ENCODE measurements at places on chromosomes 2 and 18.

DNA sequence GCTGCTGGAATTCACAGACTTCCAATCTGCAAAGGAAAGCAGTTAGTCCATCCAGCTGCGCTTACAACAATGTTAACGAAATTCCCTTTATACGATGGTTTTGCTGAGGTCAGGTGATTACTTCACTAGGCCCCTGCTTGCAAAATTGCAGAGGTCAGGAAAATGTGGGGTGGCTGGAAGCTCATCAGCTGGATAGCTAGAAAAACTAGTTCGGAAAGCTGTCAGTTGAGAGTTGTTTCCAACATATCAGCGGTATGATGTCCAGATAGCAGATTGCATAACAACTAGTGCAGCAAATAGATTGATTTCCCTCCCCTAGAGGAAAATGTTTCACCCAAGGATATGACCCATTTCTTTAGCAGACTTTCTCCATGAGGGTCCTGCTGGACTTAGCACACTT, 2021.1 kb upstream of the CELF4 start:
- no peak for DNase-seq

DNA sequence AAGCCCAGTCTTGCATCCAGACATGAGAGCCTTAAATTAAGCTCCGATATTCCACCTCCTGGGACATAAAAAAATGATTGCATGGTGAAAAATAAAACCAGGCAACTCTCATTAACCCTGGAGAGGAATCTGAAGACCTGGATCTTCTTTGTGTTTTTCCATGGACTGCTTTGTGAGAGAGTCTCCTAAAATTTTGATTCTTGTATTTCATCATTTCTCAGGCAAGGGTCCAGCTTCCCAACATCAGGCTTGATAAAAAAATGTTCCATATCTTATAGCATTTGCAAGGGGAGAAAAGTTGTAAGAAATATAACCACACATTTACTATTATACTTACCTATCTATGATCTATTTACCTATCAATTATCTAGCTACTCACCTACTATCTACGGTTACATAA, 327.5 kb upstream of the SPHKAP start:
- DNase-seq, result no peak

DNA sequence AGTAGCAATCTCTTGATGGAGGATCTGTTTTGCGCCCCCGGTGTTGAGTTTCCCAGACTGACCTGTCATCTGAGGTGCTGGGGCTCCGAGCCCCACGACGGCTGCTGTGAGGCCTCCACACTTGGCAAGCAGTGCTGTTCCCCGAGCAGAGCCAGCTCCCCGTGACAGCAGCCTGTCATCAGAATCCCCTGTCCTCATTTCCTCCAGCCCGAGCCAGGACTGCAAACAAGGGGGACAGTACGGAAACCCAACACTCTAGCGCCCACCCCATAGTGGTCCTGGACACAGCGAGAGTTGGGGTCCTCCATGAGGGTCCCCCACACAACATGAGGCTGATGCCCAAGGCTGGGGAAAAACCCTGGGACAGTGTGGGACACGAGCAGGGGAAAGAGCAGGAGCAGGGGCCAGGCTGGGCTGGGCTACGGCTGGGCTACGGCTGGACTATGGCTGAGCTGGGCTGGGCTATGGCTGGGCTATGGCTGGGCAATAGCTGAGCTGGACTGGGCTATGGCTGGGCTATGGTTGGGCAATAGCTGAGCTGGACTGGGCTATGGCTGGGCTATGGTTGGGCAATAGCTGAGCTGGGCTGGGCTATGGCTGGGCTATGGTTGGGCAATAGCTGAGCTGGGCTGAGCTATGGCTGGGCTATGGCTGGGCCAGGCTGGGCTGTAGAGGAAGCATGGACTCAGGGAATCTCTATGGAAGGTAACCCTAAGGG, 1.5 kb upstream of the KLHL30 start:
- no peak for DNase-seq

GRCh38 chr2:118388771-118389170, 300.5 kb downstream of the INSIG2 start:
- DNase-seq, result no peak

DNA sequence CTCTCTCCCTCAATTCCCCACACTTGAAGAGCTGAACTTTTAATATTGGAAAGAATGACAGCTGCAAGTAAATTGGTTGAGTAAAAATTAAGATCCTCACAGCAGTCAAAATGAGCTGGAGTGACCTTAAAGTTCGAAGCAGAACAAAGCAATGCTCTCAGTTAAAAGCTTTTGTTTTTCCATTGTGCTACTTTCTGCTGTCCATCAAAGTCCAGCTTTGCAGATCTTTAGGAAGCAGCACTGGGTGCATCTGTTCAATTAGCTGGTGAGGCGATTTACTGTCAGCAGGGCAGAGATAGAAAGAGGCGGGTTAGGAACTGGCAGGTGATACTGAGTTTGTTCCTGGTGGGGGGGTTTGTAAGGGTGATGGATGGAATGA, 834.8 kb downstream of the CPS1 start:
- peak; percentile 43 for DNase-seq

DNA sequence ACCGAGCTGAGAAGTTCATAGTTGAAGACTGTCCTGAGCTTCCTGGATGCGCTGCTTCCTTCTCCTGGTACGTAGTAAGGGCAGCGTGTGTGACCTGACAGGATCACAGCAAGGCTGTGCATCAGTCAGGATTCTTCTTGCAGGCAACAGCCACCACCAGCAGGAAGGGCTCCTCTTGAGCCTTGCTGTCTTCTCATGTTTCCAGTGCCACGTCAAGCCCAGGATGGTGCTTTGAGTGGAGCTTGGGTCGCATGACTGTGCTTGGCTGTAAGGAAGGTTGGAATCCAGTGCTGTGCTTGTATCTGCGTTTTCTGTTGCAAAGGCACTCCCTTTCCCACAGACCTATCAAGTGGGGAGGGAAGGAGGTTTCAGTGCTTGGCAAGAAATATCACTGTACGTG, 194.3 kb downstream of the LDLRAD4 start:
- DNase-seq, result no peak

- DNase-seq, result no peak
These were observed 692.1 kb upstream of the CELF4 start for GRCh38 chr18:38257661-38258060.

GRCh38 chr18:12044591-12044990, 49.1 kb upstream of the ANKRD62 start:
- no peak for DNase-seq

Measured in midbrain (tissue), 1 donor.